ENCODE measurements at places on chromosomes 2 and 18. TPM values are rescaled to one million over a fixed set of nuclear protein-coding genes. Genes with fewer than 3 reads are reported as not detected.

The FZD7 gene
- not detected for polyA plus RNA-seq

The EGR4 gene
- not detected for polyA plus RNA-seq

The CCDC68 gene
- not detected for polyA plus RNA-seq

The TFCP2L1 gene
- polyA plus RNA-seq = not detected

The CRYGD gene
- polyA plus RNA-seq = not detected

The EN1 gene
- polyA plus RNA-seq = not detected

GRCh38 chr18:7233134-7233810 is 2.4 kb downstream of the LRRC30 start:
- peaks cover 2% of the 10 kb centered on the region for H3K27me3 ChIP-seq
- no peaks in the 10 kb centered on the region for H3K36me3 ChIP-seq
- no peak overlapping the region for H3K27ac ChIP-seq
- H3K4me3 ChIP-seq = no peak overlapping the region
- no peak for DNase-seq

DNA sequence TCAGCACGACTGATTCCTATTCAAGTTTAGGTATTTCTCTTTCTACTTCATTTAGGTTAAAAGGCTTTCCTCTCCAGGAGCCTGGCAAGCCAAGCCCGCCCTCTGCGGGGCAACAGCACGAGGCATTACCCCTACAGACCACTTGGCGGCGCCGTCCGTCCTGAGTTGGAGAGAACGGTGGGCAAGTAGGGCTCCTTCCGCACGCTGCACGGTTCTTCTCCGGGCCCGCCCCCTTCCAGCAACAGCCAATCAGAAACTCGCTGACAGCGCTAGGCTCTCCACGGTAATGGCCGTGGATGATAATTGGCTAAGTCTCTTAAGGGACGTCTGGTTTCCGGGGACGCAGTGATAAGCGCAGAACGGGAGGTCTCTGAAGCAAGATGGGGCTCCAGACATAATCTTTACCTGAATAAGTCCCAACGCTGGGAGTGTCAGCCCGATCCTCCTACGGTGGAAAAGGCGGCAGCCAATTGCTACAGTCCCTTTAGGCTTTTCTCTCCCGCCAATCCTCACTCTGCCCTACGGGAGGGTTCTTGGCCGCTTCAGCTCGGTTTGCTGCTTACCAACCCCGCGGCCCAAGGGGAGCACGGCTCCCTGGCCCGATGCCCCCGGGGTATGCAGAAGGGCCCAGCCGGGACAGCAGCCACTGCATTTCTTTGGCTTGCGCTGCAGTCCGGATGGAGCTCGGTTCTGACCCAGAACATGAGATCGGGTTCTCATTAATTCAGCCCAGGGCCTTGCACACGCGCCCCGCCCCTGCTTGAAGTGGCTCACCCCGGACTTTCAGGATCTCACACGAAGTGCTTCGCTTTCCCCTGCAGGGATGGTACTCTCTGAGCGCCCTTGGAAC is 206.9 kb upstream of the PKDCC start:
- H3K36me3 ChIP-seq = no peaks in the 10 kb centered on the region
- peak; percentile 94 for DNase-seq
- peaks cover 15% of the 10 kb centered on the region for H3K4me1 ChIP-seq
- peak overlapping the region; percentile 95 for H3K27ac ChIP-seq
- peaks cover 6% of the 10 kb centered on the region for H3K27me3 ChIP-seq

GRCh38 chr2:234178330-234179030 is 128.0 kb downstream of the SPP2 start:
- H3K27me3 ChIP-seq = peaks cover 15% of the 10 kb centered on the region
- no peaks in the 10 kb centered on the region for H3K4me1 ChIP-seq
- no peak for DNase-seq
- no peak overlapping the region for H3K4me3 ChIP-seq

DNA sequence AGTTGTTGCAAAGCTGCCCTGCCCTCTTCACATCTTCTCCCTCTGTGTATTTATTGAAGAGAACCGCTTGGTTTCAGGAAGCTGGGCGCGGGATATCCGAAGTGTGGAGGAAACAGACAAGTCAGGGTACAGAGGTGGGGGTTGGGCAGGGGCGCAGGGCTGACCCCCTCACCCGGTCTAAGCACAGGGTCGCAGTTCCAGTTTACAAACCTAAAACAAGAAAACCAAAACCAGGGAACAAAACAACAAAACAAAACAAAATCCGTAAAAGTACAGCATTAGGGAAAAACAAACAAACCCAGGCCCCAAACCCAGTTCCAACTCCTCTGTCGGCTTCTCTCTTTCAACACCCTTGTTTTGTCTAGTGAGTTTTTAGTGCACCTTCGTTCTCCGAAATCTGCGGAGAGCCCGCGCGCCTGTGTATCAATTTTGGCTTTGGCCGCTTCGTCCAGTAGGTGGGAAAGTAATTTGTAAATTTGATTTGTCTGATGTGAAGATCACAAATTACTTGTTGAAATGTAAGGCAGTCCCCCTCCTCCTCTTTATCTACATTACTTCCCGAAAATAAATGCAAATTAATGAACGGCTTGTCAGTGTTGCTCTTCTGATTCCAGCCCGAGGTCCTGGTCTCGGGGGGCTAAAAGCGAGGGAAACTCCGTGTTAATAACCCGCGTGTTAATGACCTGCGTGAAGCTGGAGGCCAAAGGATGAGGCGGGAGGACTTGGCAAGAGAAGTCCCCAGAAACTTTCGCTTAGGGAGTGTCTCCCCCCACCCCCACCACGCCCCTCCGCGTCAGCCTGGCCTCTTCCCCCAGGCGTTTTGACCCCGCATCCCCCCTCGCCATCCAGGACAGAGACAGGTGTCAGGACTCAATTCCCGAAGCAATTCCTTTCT is 6.9 kb downstream of the OTX1 start:
- peaks cover 63% of the 10 kb centered on the region for H3K4me1 ChIP-seq
- peak overlapping the region; percentile 24 for H3K4me3 ChIP-seq
- no peak overlapping the region for H3K27ac ChIP-seq
- peaks cover 46% of the 10 kb centered on the region for H3K27me3 ChIP-seq

GRCh38 chr2:99729104-99730025 is 239.5 kb upstream of the REV1 start:
- no peak overlapping the region for H3K4me3 ChIP-seq
- no peak overlapping the region for H3K27ac ChIP-seq
- no peak for DNase-seq
- peaks cover 3% of the 10 kb centered on the region for H3K27me3 ChIP-seq
- H3K4me1 ChIP-seq = no peaks in the 10 kb centered on the region

DNA sequence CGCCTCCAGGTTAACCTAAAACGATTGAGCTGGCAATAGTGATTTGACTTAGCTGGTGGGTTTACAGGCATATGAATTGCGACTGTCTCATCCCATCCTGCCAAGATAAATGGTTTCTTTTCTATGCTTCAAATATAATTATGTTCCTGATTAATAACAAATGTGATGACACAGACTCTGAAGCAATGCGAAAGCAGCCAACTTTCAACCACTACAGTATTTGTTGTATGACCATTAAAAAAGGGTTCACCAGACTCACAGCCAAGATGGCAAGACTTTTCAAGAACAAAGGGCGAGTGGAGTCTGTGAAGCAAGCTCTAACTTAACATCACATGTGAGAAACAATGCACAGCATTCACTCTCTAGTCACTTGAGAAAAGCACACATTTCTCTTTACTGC is 186.6 kb downstream of the PID1 start:
- no peak for DNase-seq
- no peaks in the 10 kb centered on the region for H3K4me1 ChIP-seq
- H3K27me3 ChIP-seq = no peaks in the 10 kb centered on the region
- H3K27ac ChIP-seq = no peak overlapping the region
- no peaks in the 10 kb centered on the region for H3K36me3 ChIP-seq
- no peak overlapping the region for H3K4me3 ChIP-seq

GRCh38 chr2:9032536-9033255 is 29.2 kb upstream of the MBOAT2 start:
- H3K27me3 ChIP-seq = peaks cover 7% of the 10 kb centered on the region
- H3K4me3 ChIP-seq = no peak overlapping the region
- DNase-seq = no peak
- H3K27ac ChIP-seq = no peak overlapping the region
- no peaks in the 10 kb centered on the region for H3K4me1 ChIP-seq

- peaks cover 19% of the 10 kb centered on the region for H3K36me3 ChIP-seq
- H3K4me3 ChIP-seq = no peak overlapping the region
- H3K4me1 ChIP-seq = no peaks in the 10 kb centered on the region
Measured at GRCh38 chr2:37098416-37099118, 14.2 kb downstream of the GPATCH11 start.

- DNase-seq = no peak
- peak overlapping the region; percentile 79 for H3K27ac ChIP-seq
- no peak overlapping the region for H3K4me3 ChIP-seq
- H3K4me1 ChIP-seq = peaks cover 70% of the 10 kb centered on the region
Measured at GRCh38 chr2:233121856-233122255, 61.7 kb downstream of the INPP5D start.

- no peak overlapping the region for H3K27ac ChIP-seq
- H3K36me3 ChIP-seq = no peaks in the 10 kb centered on the region
- no peaks in the 10 kb centered on the region for H3K4me1 ChIP-seq
- H3K27me3 ChIP-seq = peaks cover 1% of the 10 kb centered on the region
- DNase-seq = no peak
Measured at GRCh38 chr2:31475692-31476091, 61.1 kb upstream of the XDH start.

DNA sequence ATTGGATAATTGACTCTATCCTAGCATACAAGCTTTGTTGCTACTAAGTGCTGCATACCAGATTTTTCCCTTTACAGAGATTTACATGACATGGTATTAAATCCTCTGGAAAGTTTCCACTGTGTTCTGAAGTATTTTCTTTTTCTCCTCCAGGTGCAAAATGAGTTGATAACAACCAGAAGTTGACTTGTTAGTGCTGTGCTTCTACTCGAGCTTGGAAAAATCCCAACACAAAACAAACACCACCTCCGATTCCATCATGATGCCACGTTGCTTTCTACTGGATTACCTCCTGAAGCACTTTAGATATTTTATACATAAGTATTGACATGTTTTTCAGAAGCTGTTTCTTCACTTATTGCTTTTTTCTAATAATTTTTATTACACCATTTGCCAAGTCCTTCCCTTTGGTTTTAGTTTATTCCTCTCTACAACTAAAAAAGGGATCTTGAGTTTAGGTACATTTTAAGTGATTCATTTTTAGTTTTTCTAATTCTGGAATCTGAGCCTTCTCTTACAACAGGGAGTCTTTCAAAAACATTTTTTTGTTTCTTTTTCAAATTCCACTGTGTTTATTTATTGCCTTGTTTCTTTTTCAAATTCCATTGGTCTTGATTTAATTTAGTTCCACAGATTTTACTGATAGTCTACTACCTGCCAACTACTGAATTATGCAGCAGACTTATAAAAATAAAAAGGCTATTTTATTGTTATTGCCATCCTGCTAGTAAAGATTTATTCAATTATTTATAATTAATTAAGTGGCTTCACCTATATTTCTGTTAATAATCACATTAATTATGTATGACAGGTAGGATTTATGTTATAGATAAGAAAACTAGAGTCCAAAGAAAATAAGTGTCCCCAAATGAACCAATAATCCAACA is 143.4 kb downstream of the PPP1R1C start:
- H3K27me3 ChIP-seq = no peaks in the 10 kb centered on the region
- H3K4me1 ChIP-seq = no peaks in the 10 kb centered on the region

DNA sequence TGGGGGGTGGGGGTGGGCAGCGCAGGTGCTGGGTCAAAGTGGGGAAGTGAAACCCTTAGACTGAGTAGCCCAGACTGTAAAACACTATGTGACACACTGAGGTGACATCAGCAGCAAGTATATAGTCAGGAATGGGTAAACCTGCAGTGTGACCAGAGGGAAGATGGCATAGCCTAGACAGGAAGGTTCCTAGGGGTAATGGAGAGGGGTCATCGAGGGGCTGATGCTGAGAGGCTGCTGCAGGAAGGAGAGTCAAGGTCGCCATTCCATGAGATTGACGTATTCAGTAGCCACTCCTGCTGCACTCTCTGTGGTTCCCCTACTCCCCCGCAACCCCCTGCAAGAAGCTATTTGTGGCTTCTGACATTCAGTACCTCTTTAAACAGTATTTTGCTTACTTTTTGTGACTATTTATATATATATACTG is 111.7 kb downstream of the CHST9 start:
- no peak overlapping the region for H3K27ac ChIP-seq
- H3K36me3 ChIP-seq = no peaks in the 10 kb centered on the region
- H3K4me3 ChIP-seq = no peak overlapping the region
- no peaks in the 10 kb centered on the region for H3K27me3 ChIP-seq

DNA sequence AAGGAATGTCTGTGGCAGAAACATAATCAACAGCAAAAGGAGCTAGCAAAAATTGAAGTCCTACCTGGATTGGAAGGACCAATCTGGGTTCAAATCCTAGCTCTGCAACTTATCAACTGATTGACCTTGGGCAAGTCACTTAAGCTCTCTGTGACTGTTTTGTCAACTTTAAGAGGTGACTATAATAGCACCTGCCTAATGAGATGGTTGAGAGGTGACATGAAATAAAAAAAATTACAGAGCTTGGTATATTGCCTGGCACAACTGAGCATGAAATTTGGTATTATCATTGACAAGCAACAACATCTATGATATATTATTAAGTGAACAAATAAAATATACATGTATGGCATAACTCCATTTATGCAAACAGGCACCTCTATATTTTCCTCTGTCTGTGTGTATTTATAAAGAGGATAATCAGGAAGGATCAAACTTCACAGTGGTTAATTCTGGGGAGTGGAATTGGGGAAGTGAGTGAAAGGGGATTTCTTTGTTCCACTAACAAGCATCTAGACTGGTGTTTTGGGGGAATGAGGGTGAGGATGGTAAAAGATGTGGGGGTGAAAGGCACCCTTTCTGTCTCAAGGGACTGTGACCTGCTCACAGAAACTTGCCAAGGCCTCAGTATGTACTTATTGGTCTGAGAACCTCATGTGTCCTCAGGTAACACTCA is 132.8 kb upstream of the SERTAD2 start:
- no peak overlapping the region for H3K4me3 ChIP-seq
- H3K4me1 ChIP-seq = no peaks in the 10 kb centered on the region
- H3K27me3 ChIP-seq = peaks cover 4% of the 10 kb centered on the region
- DNase-seq = no peak
